GM12878 (cell line): ENCODE measurements at places on chromosomes 2 and 18. TPM values are rescaled to one million over a fixed set of nuclear protein-coding genes. Genes with fewer than 3 reads are reported as not detected.

DNA sequence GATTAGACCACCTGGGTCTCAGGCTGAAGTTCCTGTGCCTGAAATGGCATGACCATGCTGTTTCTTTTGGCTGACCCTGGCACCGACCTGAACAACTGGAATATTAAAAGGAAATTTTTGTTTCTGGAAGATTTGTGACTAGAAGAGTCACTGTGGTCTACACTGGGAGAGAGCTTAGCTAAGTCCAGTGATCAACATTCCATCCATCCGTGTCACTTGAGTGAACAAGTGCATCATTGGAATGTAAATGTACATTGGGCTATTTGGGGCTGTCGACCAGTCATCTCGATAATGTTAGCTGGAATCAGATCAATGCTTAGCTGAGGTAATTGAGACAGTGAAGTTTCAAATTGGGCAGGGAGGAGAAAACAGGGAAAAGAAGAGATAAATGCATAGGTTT is 95.4 kb upstream of the CCDC85A start:
- no peak for DNase-seq

GRCh38 chr18:35387152-35387571 is 10.0 kb upstream of the ZNF396 start:
- no peak for DNase-seq

The KCNS3 gene
- 0.09 TPM in 1 of 2 replicates, not detected in the other for polyA plus RNA-seq

The RBMS1 gene
- polyA plus RNA-seq = 0.09 and 0.28 TPM in 2 replicates

The TUBB6 gene
- polyA plus RNA-seq = 145 and 160 TPM in 2 replicates
